ENCODE measurements at places on chromosomes 12 and 14. TPM values are rescaled to one million over a fixed set of nuclear protein-coding genes. Genes with fewer than 3 reads are reported as not detected.

Gene SPRING1
- 31.8 TPM for total RNA-seq

Gene ADAM21
- not detected for total RNA-seq

Gene FOXM1
- 130 TPM for total RNA-seq

Gene GPR68
- total RNA-seq = 44.5 TPM

Gene DDX47
- 56.0 TPM for total RNA-seq

Gene IL31
- total RNA-seq = not detected

Gene IFNG-AS1
- total RNA-seq = not detected

Gene UNC119B
- total RNA-seq = 15.9 TPM

Gene GPR135
- total RNA-seq = 2.1 TPM

GRCh38 chr14:69373104-69373503 is 25.0 kb downstream of the ERH start:
- DNase-seq = no peak
- peaks cover 31% of the 10 kb centered on the region for H3K36me3 ChIP-seq
- no peak overlapping the region for H3K27ac ChIP-seq
- H3K27me3 ChIP-seq = no peaks in the 10 kb centered on the region
- H3K4me3 ChIP-seq = no peak overlapping the region

DNA sequence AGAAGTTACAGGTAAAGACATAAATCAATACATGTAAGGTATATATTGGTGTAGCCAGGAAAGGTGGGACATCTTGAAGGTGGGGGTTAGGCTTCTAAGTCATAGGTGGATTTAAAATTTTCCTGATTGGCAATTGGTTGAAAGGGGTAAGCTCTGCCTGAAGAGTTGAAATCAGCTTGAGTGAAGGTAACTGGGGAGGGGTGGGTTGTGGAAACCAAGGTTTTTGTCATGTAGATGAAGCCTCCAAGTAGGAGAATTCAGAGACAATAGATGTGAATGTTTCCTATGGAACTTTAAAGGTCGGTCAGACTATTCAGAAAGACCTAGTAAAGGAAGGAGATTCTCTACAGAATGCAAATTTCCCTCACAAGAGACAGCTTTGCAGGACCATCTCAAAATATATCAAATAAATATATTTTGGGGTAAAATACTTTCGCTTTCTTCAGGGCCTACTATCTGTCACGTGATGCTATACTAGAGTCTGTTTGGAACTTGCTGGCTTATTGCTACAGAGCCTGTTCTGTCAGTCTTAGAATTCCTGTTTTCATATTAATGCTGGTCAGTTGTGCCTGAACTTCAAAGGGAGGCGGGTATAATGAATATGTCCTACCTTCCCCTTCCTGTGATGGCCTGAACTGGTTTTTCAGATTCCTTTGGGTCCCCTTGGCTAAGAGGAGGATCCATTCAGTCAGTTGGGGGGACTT is 20.6 kb upstream of the SPATA7 start:
- H3K4me1 ChIP-seq = no peaks in the 10 kb centered on the region
- H3K36me3 ChIP-seq = no peaks in the 10 kb centered on the region
- no peak overlapping the region for H3K4me3 ChIP-seq
- no peak for DNase-seq

- H3K36me3 ChIP-seq = no peaks in the 10 kb centered on the region
- no peaks in the 10 kb centered on the region for H3K27me3 ChIP-seq
- H3K27ac ChIP-seq = no peak overlapping the region
- H3K4me1 ChIP-seq = no peaks in the 10 kb centered on the region
Observed at GRCh38 chr12:44476683-44477082, 399.4 kb downstream of the NELL2 start.

GRCh38 chr12:110669193-110669502 is 19.8 kb downstream of the HVCN1 start:
- H3K4me3 ChIP-seq = no peak overlapping the region
- no peak overlapping the region for H3K27ac ChIP-seq
- H3K27me3 ChIP-seq = no peaks in the 10 kb centered on the region
- peaks cover 34% of the 10 kb centered on the region for H3K4me1 ChIP-seq
- H3K36me3 ChIP-seq = peaks cover 27% of the 10 kb centered on the region

DNA sequence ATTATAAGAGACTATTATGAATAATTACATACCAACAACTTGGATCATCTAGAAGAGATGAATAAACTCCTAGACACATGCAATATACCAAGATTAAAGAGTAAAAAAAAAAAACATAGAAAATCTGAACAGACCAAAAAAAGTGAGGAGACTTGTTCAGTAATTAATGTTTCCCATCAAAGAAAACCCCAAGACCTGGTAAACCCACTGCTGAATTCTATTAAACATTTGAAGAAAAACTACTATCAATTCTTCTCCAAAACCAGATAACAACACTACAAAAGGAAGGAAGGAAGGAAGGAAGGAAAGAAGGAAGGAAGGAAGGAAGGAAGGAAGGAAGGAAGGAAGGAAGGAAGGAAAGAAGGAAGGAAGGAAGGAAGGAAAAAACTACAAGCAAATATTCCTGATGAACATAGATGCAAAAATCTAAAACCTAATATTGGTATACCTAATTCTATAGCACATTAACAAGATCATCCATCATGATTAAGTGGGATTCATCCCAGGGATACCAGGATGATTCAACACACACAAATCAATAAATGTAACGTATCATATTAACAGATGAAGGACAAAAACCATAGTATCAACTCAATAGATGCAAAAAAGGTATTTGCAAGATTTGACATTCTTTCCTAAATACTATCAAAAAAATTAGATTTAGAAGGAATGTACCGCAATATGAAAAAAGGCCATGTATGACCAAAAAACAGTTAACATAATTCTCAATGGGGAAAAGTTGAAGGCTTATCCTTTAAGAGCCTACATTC is 445.5 kb downstream of the KCNH5 start:
- no peaks in the 10 kb centered on the region for H3K4me1 ChIP-seq
- no peaks in the 10 kb centered on the region for H3K36me3 ChIP-seq
- no peaks in the 10 kb centered on the region for H3K27me3 ChIP-seq
- H3K4me3 ChIP-seq = no peak overlapping the region

DNA sequence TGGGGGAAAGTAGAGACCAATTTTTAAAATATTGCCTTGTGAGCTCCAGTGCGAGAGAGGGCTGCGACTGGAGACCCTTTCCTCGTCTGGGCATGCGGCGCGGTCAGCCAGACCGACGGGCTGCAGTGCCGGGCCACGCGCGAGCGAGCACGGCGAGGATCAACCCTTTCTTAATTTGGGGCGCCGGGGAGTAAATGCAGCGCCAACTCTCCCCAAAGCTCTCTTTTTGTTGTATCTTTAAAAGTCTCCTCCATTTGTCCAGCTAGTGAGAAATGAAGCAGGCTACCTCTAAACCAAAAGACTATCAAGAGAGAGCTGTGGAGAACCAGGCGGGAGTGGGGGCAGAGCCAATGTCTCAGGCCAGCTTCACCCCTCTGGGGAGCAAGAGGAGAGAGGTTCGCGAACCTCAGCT is 1.4 kb downstream of the SIX1 start:
- H3K4me3 ChIP-seq = peak overlapping the region; percentile 59
- H3K36me3 ChIP-seq = peaks cover 3% of the 10 kb centered on the region
- H3K4me1 ChIP-seq = peaks cover 58% of the 10 kb centered on the region
- peak overlapping the region; percentile 40 for H3K27ac ChIP-seq
- no peak for DNase-seq

DNA sequence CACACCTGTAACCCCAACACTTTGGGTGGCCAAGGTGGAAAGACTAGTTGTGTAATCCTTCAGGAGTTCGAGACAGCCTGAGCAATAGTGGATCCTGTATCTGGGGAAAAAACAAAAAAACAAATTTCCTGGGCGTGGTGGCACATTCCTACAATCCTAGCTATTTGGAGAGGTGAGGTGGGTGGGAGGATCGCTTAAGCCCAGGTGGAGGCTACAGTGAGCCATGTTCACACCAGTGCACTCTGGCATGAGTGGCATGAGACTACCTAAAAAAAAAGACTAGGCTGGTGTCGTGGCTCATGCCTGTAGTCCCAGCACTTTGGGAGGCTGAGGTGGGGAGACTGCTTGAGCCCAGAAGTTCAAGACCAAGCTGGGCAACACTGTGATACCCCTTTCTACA is 17.2 kb downstream of the PTGES3 start:
- no peaks in the 10 kb centered on the region for H3K27me3 ChIP-seq
- H3K36me3 ChIP-seq = peaks cover 56% of the 10 kb centered on the region
- H3K4me3 ChIP-seq = no peak overlapping the region
- H3K4me1 ChIP-seq = peaks cover 42% of the 10 kb centered on the region
- DNase-seq = peak; percentile 7

GRCh38 chr14:104886690-104887622 is 21.9 kb downstream of the CEP170B start:
- H3K27ac ChIP-seq = no peak overlapping the region
- no peak for DNase-seq
- H3K27me3 ChIP-seq = no peaks in the 10 kb centered on the region
- no peak overlapping the region for H3K4me3 ChIP-seq
- H3K36me3 ChIP-seq = no peaks in the 10 kb centered on the region

DNA sequence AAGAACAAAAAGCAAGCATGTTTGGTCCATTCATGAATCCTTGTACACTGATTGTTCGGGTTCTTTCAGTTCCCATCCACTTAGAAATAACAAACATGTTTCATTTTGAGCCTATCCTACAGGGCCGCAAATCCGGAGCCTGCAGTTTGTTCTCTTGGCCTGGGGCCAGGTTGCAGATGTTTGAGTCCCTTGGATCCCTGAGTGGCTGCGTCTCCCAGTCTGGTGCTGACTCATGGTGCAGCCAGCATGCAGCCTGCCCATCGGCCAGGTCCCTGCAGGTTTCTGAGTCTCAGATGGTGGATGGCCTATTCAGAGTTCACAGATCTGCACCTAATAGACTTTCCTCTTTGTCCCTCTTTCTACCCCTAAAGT is 1.9 kb upstream of the DYNC1H1 start:
- no peak overlapping the region for H3K27ac ChIP-seq
- peaks cover 1% of the 10 kb centered on the region for H3K36me3 ChIP-seq
- DNase-seq = peak; percentile 42
- peaks cover 2% of the 10 kb centered on the region for H3K27me3 ChIP-seq
- no peak overlapping the region for H3K4me3 ChIP-seq

DNA sequence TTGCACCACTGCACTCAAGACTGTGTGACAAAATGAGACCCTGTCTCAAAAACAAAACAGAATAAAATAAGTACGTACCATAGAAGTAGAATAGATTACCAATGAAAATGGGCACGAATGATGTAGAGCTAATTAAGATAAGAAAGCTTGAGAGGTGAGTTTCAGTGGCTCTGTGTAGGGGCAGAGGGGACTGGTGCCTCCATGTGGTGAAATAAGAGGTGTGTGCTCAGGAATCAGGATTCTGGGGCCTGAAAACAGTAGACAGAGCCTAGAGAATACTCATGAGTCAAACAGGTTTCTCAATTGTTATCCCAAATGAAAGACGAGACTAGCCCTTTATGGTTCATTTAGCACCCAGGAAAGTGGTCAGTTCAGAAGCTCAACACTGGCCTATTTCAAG is 1145.1 kb downstream of the FLRT2 start:
- no peak overlapping the region for H3K4me3 ChIP-seq
- H3K27me3 ChIP-seq = no peaks in the 10 kb centered on the region
- DNase-seq = no peak
- H3K36me3 ChIP-seq = no peaks in the 10 kb centered on the region
- no peaks in the 10 kb centered on the region for H3K4me1 ChIP-seq
- H3K27ac ChIP-seq = no peak overlapping the region

GRCh38 chr12:92502417-92503028 is 200.3 kb upstream of the PLEKHG7 start:
- peaks cover 2% of the 10 kb centered on the region for H3K36me3 ChIP-seq
- no peaks in the 10 kb centered on the region for H3K27me3 ChIP-seq
- DNase-seq = peak; percentile 41
- peak overlapping the region; percentile 85 for H3K27ac ChIP-seq

- no peak overlapping the region for H3K27ac ChIP-seq
- H3K27me3 ChIP-seq = no peaks in the 10 kb centered on the region
- no peaks in the 10 kb centered on the region for H3K36me3 ChIP-seq
- no peak overlapping the region for H3K4me3 ChIP-seq
- no peak for DNase-seq
- H3K4me1 ChIP-seq = no peaks in the 10 kb centered on the region
Observed at GRCh38 chr12:19248929-19249602, 119.5 kb downstream of the PLEKHA5 start.

GRCh38 chr14:94330432-94330831 is 7.3 kb upstream of the SERPINA6 start:
- peaks cover 38% of the 10 kb centered on the region for H3K27me3 ChIP-seq
- no peak for DNase-seq
- H3K36me3 ChIP-seq = no peaks in the 10 kb centered on the region
- H3K27ac ChIP-seq = no peak overlapping the region
- no peak overlapping the region for H3K4me3 ChIP-seq

GRCh38 chr12:3178671-3179313 is 101.6 kb downstream of the TSPAN9 start:
- no peak for DNase-seq
- no peaks in the 10 kb centered on the region for H3K36me3 ChIP-seq
- H3K27me3 ChIP-seq = peaks cover 25% of the 10 kb centered on the region
- no peak overlapping the region for H3K4me3 ChIP-seq

- no peaks in the 10 kb centered on the region for H3K27me3 ChIP-seq
- H3K27ac ChIP-seq = no peak overlapping the region
- no peaks in the 10 kb centered on the region for H3K36me3 ChIP-seq
Observed at GRCh38 chr12:129081755-129082250, 228.5 kb downstream of the GLT1D1 start.

GRCh38 chr12:41409628-41410027 is 221.5 kb downstream of the PDZRN4 start:
- no peak overlapping the region for H3K27ac ChIP-seq
- H3K4me3 ChIP-seq = no peak overlapping the region
- no peaks in the 10 kb centered on the region for H3K4me1 ChIP-seq
- DNase-seq = no peak
- H3K27me3 ChIP-seq = no peaks in the 10 kb centered on the region
- H3K36me3 ChIP-seq = no peaks in the 10 kb centered on the region

DNA sequence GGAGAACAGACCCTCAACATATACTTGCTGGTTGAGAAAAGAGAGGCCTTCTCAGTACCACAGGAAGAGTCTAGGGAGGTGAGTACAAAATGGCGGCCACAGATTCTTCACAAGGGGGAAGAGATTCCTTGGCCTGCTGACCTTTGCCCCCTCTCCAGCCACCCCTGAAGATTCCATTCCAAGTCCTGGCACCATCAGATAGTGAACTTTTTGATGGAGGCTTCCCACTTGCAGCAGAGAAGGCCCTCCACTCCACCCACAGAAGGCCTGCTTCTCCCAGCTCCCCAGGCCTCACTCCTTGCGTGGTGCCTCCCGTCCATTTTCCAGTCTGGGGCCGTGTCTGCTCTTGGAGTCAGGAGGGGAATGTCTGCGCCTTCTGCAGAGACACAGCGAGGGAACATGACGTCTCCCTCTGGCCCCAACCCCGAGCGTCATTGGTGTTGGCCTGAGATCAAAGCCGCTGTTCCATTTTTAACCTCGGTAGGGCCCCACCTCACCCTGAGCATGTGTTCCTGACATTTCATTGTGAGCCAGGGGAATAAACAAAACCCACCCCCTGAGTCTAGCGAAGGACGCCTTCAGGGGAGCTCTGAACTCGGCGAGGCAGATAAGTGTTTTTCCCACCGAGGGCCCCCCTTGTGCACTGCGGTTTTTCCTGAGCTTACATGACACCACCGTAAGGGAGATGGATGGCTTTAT is 268.7 kb upstream of the TBX3 start:
- H3K4me1 ChIP-seq = no peaks in the 10 kb centered on the region
- H3K4me3 ChIP-seq = no peak overlapping the region
- H3K27ac ChIP-seq = no peak overlapping the region
- no peaks in the 10 kb centered on the region for H3K36me3 ChIP-seq
- no peak for DNase-seq

All from activated CD8-positive, alpha-beta memory T cell treated with anti-CD3 and anti-CD28 coated beads, Interleukin-2, amount 10 ng/mL, durations not matched to agents 7 days and 5 days (primary cell).